CD4-positive, alpha-beta T cell treated with Interleukin-10 for 1 hour (primary cell): ENCODE measurements at places on chromosomes 11 and 22.
A peak's percentile ranks its signal among the peaks of the same experiment; 100 is the strongest.

- DNase-seq: peak; percentile 81
These were observed 21.8 kb upstream of the RRM1 start for GRCh38 chr11:4072668-4073285.

DNA sequence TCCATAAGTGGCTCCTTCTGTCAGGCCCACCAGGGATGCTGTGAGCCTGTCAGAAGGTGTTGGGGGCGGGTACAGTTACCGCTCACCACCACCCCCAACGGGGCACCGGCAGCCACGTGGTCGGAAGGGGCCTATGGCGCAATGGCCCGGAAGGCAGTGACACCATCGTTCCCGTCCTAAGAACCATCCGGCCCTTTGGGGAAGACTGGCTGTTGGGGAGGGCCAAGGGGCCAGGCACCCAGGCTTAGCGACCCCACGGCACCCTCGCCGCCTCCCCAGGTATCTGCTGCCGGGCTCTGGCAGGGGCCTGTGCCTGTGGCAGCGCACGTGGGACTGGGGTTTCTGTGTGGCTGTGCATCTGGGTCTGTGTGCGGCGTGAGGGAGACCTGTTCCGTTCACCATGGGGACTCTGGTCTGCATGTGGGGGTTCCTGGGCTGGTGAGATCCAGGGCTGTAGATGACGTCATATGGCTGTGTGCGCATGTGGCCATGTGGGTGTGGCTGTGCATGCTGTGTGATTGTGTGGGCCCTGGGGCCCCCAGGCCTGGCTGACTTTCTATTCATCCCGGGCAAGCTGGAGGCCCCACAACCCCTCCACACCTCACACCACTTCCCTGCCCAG lies 717 bp downstream of the OSM start:
- DNase-seq: peak; percentile 88

DNA sequence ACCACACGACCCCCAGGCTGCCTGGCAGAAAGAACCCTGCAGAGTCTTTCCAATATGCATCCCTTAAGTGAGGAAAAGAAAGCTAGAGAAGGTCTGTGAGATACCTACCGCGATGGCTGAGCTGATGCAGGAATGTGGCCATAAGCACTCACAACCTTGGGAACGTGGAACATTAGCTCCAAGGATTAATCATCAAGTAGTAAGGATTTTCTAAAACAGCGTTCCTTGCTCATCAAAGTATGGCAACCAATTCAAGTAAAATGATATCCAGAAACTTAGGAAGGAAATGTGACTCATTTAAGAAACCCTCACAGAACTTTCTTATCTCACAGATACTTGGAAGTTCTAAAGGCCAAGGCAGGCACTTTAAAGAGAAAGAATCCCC lies 12.8 kb downstream of the PACSIN2 start:
- DNase-seq: no peak

DNA sequence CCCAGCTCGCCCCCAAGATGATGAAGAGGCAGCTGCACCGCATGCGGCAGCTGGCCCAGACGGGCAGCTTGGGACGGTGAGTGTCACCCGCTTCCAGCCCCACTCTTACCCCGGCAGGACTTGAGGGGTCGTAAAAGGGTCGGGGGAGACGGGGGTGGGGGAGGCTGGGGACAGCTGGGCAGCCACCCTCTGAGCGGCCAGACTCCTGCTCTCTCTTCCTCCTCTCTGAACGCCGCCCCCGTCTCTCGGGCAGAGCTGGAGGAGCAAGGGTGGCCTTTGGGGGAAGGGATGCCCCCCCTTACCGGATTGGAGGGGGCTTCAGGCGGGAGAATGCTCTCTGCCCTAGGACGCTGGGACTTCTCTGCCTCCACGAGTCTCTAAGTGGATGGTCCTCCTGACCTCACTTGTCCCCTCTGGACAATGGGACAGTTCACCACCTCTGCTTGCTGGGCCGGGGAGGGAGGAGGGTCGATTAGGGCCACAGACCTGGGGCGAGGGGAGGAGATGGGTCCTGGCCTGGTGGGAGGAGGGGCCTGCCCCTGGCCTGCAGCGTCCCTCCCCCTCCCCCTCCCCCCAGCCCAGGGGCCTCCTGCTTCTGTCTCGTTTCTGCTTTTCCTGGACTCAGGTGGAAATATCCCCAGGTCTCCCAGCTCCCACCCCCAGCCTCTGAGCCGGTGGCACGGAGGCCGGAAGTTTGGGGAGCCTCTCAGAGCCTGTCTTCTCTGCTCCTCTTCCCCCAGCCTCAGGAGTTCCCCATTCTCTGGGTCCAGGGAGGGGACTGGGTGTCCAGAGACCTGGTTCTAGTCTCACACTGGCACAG lies 512 bp downstream of the SH3BP1 start:
- peak; percentile 35 for DNase-seq

DNA sequence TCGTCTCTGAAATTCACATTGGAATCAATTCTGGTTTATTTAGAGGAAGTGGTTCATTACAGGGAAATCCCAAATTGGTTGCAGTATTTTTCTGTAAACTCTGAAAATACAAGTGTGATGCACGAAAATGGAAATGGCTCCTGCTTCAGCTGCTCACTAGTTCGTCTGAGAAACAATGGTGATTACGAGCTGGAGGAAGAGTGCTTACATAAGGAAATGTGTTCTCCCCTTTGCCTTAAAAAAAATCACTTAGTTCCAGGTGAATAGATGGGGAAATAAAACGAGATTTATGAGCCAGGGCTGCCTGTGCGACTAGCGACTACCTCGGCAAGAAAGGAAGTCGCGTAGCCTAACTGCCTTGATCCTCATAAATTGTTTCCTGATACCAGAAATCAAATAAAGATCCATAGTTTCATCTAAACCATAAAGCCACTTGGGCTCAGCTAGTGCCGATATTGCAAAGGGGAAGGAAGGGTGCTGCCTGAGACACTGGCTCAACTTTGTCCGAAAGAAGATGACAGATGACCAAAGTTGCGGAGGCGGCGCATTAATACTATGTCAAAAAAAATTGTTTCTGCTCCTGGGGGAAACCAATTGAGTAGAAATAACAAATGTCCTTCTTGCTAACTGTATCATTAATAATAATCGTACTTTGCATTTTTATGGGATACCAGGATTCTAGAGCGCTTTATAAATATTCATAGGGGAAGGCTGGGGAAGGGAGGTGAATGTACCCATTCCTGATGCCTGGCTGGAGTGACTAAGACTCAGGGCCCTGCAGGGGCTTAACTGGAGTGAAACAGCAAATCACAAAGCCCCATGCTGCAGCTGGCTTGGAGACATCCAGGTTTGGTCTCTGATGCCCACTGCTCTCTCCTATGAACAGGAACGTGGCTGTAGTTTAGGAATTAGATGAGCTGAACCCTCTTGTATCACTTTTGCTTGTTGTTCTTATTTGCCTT lies 185.7 kb downstream of the BLID start:
- DNase-seq: no peak

- no peak for DNase-seq
These were observed 2.5 kb upstream of the RASGRP2 start for GRCh38 chr11:64746486-64746885.
